ENCODE measurements at places on chromosomes 7 and 10.
A peak's percentile ranks its signal among the peaks of the same experiment; 100 is the strongest.

- DNase-seq: no peak
These were observed 101.1 kb upstream of the RET start for GRCh38 chr10:42975558-42976340.

DNA sequence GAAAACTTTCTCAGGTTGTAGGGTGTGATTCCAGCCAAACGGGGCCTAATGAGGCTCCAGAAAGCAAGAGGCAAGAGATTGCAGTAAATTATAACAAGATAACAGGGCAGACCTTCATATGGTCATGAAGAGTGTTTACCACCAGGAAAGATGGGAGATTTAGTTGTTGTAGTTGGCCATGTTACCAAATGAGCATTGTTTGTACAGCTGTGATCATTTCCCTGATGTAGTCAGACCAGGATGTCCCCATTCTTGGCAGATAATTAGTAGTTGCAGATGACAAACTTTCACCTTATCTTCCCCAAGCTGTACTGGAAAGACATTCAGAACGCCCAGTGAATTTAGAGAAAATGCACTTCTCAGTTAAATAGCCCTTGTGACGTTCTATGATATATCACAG, 630.8 kb downstream of the ANKRD7 start:
- no peak for DNase-seq

GRCh38 chr10:52571018-52571417, 201.6 kb downstream of the MBL2 start:
- no peak for DNase-seq

DNA sequence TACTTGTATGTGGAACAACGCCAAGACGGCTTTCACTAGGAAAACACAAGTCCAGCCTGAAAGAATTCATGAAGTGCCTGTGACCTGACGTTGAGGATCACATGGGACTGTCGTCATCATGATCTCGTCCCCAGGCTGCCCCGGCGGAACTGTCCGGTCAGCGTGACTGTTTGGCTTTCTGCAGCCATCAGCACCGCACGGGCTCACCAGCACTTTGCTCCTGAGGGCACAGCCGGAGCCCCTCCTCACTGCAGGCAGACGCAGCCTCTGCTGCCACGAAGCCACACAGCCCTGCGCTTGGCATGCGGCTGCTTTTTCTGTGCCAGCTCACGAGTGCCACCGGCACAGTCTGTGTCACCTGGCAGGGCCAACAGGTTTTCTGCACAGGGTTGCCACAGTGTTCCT, 9.4 kb upstream of the GET4 start:
- no peak for DNase-seq

GRCh38 chr7:27160546-27161213, 4.2 kb upstream of the HOXA7 start:
- DNase-seq: peak; percentile 80

GRCh38 chr7:35875292-35875691, 74.4 kb downstream of the SEPTIN7 start:
- no peak for DNase-seq

DNA sequence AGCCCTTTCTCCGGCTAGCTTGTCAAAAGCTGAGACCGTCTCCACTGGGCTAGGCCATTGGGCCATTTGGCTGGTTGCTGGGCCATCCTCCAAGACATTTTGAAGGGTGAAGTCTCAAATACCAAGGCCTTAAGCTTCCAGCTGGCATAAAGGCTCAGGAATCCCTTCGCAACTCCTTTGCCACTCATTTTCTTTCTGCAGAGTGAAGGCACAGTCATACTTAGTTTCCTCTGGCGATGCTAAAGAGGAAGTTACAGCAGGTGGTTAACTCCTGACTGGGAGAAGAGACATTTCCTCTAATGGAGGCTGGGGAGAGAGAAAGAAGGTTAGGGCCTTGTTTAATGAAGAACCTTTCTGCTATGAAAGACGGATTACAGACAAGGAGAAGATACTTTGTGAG, 4.8 kb upstream of the REPIN1 start:
- DNase-seq: no peak

DNA sequence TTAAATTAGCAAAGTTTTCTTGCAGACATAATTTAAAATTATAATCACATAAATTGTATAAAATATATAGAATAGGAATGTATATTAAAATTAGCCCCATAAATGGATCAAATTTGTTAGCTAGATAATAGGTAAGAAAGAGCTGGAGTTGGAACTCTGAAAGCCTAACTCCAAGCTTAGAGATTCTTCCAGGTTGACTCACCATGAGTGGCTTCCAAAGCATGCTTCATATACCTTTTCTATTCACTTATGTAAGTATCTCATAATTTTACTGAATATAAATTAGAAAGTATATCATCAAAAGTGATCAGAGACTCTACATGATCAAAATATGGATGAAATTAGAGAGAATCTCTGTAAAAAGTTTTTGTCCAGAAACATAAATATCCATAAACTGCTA, 320.7 kb upstream of the MAGI2 start:
- DNase-seq: no peak

- DNase-seq: no peak
These were observed 386.3 kb downstream of the TNS3 start for GRCh38 chr7:47195641-47196040.

- DNase-seq: no peak
These were observed 32.4 kb downstream of the CXCL12 start for GRCh38 chr10:44352316-44353127.

DNA sequence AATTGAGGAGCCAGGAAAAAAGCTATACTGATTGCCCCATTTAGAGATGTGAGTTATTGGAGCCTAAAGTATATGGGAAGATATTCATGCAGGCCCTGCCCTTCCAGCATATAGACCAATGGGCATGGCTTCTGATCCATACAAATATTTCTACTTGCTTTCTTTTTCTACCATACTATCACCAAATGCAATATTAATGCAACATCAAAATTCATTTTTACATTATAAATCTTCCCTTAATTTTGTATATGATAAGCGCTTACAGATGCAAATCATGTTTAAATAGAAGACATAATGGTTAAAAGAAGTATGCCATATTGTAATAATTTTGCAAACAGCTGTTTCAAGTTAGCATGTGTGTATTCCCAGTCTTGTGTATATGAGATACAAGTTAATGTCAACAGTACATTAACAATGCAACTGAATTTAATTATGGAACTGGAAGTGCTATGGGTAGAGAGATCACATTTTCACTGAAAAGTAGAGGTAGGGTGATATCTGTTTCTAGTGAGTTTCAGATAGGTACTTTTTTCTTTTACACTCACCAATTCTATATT, 24.6 kb upstream of the WNT16 start:
- DNase-seq: no peak

DNA sequence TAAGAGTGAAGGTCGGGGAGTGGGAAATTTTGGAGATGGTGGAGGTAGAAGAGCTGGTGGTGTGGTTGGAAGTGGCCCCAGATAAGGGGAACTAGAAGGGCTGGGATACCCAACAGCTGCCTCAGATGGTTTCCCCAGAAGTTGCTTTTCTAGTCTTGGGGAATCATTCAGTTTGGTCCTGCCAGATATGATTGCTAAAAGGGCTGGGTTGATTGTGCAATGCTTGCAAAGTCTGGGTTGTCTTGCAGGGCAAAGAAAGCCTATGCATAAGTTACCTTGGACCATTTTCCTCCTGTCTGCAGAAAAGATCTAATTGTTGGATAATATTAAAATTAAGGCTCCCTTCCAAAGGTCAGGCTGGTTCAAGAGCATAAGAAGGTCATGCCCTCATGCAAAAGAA, 213.8 kb upstream of the ZNF804B start:
- DNase-seq: no peak

- DNase-seq: no peak
These were observed 47.3 kb downstream of the FRMPD2 start for GRCh38 chr10:48227213-48227612.

- DNase-seq: no peak
These were observed 52.8 kb downstream of the DLG5 start for GRCh38 chr10:77873536-77874380.

DNA sequence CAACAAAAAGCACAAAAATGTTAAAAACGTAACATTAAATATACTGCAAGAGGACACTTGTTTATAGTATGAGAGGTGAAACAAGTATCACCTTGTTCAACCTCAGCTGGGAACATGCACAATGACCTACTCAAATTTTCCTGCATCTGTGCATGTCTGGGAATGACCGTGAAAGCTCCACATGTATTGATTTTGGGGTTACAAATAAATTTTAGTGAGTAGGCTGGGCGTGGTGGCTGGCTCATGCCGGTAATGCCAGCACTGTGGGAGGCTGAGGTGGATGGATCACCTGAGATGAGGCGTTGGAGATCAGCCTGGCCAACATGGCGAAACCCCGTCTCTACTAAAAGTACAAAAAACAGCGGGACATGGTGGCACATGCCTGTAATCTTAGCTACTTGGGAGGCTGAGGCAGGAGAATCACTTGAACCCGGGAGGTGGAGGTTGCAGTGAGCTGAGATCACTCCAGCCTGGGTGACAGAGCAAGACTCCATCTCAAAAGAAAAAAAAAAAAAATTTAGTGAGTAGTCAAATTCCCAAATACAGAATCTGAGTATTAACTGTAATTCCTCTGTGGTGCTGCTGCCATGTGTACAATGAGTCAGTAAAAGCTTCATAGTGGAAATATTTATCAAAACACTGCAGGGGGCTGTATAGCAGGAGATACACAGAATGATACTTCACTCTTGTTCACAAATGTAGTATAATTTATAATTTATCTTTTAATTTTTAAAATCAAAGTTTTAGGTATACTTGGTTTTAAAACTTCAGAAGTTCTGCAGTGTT, 41.1 kb downstream of the SUGCT start:
- no peak for DNase-seq

GRCh38 chr7:73526896-73527821, 5.1 kb upstream of the BAZ1B start:
- no peak for DNase-seq

DNA sequence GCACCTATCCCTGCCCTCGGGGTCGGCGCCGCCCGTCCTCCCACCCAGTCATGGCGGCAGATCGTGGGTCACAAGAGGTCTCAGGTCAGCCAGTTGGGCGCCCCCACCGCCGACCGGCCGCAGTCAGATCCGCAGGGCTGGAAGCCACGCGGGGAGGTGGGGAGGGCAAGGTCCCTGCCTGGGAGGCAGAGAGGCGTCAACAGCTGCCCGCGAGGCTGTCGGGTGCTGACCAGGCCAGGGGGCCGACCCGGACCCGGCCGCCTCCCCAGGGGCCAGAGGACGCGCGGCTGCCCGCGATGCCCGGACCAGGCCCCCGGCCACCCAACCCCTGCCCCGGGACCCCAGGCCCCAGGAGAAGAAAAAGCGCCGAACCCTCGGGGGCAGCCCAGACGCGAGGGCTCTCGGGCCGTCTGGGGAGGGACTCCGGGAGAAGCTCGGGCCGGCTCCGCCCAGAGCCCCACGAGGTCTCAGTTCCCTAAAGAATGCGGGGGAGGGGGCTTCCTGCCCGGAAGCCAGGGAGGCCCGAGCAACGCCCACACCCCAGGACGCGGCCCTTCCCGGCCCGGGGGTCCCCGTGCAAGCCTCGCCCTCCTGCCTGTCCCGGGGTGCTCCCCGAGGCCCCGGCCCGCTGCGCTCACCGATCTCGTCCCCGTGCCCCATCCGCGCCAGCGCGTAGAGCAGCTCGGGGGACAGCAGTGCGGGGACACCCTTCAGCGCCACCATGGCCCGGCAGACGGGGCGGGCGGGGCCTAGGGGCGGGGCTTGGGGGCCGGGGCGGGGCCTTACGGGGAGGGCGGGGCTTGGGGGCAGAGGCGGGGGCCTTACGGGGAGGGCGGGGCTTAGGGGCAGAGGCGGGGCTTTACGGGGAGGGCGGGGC, at the start of gene FUOM:
Gene FUOM, minus strand, starts transcription at position 735 of the 877 bp plus-strand sequence. Its CDS starts 12 bp downstream, at position 723.
- peak; percentile 39 for DNase-seq

- no peak for DNase-seq
These were observed 73.8 kb downstream of the RBM20 start for GRCh38 chr10:110717781-110718589.

DNA sequence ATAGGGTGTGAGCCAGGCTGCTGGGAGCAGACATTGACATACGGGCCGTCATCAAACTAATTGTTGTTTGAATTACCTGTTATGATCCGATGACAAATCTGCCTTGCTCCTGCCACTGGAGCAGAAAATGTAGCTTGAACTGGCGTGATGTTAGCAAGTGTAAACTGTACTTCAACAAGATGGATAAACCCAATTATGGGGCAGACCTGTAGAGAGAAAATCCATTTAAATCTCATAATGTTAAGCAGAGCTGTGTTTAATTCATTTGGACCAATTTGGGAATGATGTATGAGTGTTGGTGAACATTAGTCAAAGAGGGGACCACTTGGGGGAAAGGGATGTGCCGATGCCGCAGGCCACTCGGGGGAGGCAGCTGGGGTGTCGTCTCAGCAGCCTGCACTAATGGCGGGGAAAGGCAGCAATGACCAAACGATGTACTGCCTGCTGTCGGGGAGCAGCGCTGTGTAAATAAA, 27.4 kb downstream of the TCF7L2 start:
- DNase-seq: no peak

DNA sequence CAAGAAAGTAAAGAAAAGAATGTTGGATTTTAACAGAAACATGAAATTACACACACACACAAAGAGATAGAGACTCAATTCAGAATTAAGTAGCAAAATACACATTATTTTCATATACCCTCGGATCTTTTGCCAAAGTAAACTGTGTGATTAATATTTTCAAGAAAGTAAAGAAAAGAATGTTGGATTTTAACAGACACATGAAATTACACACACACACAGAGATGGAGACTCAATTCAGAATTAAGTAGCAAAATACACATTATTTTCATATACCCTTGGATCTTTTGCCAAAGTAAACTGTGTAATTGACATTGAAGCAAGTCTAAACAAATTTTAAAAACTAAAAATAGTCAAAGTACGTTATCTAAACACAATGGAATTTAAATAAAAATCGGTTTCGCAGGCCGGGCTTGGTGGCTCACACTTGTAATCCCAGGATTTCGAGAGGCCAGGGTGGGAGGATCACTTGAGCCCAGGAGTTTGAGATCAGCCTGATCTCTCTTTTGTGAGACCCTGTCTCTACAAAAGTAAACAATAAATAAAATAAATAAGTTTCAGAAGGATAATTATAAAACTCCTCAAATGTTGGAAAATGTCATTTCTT, 337.3 kb upstream of the MAGI2 start:
- no peak for DNase-seq

DNA sequence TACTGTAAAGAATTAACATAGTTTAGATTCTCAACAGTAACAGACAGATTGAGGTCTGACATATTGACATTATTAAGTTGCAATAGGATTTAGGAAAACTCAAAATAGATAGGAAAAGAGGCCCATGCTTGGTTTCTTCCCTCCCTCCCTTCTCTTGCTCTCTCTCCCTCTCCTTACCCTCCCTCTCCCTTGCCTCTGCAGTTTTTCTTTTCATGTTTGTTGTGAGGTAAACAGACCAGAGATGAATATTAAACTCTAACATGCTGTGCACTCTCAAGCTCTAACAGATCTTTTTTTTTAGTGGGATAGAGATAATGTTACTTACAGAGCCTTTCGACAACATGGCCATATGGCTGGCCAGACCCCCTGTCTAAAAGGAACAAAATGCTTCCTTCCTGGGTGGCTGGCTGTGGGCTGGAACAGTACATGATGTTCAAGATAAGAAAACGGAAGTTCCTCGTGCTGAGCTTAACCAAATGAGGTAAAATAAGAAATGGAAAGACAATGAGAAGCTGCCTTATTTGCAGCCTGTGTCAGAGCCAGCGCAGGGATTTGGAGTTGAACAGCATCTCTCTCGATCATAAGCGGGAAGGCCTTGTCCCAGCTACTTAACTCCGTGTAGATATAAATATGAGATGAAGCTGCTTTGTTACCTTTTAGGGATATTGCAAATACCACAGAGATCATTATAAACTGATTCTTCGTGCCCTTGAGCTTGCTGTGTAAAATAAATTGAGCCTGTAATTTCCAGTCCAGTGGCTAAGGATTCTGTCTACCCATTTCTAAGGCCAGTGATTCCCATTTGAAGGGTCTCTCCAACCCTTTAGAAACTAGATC, 391.9 kb upstream of the NPVF start:
- DNase-seq: no peak

- no peak for DNase-seq
These were observed 675.3 kb downstream of the INHBA start for GRCh38 chr7:41027428-41028115.

Data from activated T-helper 1 cell treated with anti-CD3 and anti-CD28 coated beads, Interleukin-2, amount 50 U/mL, for 16 hours (primary cell).